ENCODE measurements at places on chromosomes 6 and 20.

DNA sequence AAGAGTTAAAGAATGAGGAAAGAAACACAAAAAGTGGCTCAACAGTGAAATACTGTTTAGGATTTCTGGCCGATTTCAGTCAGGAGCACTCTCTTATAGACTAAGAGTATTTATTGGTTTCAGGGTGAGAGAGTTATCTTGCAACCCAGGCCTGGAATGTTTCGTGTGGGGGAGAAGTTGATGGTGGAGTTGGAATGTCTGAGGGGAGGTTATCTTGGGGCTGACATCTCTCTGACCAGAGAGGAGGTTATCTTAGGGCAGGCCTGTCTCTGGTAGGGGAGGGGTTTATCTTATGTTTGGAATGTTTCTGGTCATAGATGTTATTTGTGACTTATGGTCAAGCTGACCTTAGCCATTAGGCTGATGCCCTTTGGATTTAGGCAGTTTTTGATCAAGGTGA is 80.3 kb downstream of the HTR1B start:
- no peak for DNase-seq

DNA sequence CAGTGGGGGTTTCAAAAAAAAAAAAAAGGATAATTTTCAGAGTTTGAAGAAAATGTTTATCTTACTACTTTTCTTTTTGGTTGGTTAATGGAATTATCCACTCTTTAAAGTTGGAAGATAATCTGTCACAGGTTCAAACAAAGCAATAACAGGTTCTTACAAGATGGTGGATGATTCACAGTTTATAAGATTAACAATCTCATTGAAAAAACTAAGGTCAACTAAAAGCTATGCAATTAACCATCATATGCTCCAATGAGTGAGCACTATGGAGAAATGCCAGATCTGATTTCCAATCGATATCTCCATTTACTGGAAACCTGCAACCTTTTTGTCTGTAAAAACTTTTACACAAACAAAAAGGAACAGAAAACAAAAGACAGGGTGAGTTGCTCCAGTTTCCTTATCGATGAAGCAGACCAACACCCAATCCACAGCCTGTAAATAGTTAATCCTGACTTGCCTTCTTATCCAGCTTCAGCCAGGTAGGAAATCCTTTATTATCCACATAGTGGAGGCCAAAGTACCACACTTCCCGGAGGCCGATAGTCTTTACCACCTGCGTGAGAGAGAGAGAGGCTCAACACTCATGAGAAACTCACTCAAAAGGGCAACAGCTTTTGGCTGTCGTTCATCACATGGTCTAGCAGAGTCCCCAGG is 32.4 kb downstream of the EZR start:
- DNase-seq, result no peak

DNA sequence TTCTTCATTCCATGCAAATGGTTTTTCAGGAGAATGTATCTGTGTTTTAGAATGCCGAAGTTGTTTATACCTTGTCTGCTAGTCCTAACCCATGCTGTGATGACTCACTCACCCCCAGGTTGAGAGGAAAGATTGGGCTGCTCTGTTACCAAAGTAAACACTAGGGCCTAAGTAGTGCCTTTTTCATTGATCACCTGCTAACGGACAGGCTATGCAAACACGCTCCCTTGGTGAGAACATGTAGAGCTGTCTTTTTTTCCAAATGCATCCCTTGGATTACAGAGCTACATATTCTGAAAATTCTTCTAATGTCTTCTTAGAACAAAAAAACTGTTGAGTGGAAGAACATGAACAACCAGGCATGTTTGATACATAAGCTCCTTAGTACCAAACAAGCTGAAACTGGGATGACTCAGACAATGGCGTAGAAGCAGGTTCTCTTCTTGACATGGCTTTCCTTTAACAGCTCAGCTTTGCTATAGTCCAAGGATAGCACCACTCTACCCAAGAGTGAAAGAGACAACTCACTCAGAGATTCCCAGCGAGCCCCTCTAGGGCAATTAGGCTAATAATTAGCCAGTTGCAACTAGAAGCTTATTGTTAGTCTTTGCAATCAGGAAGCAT is 20.5 kb downstream of the PERP start:
- peak; percentile 38 for DNase-seq

DNA sequence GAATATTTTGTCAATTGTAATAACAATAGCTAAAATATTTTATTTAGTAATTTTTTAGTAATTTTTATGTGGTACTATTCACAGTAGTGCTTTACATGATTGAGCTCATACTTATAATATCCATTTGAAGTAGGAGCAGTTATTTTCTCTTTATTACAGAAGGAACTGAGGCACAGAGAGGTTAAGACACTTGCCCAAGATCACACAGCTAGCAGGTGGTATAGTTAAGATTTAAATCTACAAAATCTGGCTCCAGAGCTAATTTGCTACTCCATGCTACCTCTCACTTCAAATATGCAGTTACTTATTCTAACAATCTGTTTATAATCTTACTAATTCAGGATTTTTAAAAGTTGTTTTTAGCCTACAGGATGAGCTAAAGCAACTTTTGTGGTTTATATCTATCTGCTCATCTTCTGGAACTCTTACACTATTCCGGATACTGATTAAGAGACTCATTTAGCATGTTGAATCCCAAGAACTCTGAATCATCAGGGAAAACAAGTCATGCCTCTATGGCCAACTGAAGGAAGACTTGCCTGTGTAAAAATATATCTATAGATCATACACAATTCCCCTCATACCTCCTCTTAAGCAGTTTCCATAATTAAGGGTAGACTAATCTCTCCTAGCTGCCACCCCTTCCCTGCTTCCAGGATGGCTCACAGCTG is 324.2 kb downstream of the UBE3D start:
- DNase-seq, result no peak

DNA sequence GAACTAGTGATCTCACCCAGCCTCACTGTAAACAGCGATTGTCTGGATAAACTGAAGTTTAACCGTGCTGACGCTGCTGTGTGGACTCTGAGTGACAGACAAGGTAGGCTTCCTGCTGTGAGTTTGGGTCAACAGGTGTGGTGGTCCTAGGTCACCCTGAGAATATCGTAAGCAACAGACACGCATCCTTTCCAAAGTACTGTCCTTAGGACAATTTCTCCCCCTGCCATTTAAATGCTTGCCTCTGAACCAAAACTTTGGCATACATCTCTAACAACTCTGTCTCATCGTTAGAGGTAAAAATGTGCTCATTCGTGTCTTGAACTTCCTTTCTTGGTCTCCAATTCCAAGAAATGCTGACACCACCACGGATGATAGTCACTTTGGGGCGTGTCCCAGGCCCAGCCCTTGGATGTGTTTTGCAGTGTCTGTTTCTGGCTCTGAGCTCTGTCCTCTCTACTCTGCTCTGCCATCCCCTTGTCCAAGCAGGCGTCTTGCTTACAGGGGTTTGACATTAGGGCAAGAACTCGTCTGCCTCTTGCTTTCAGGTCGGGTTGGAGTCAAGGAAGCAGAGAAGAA is 95.5 kb downstream of the EYA2 start:
- DNase-seq, result no peak

DNA sequence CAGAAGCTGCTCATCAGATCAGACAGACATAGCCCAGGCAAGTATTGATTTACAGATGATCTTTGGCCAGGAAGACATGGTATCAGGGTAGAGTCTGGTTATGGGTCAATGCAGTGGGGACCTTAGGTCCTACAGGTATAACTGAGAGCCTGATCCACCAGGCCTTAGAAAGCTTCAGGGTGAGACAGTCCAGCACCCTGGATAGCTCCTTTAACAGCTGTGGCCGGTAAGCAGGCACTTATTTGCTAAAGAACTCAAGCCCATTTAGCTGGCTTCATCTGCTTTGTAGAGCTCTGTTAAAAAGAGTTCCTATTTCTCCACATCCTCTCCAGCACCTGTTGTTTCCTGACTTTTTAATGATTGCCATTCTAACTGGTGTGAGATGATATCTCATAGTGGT is 39.6 kb downstream of the ESR1 start:
- DNase-seq, result no peak

DNA sequence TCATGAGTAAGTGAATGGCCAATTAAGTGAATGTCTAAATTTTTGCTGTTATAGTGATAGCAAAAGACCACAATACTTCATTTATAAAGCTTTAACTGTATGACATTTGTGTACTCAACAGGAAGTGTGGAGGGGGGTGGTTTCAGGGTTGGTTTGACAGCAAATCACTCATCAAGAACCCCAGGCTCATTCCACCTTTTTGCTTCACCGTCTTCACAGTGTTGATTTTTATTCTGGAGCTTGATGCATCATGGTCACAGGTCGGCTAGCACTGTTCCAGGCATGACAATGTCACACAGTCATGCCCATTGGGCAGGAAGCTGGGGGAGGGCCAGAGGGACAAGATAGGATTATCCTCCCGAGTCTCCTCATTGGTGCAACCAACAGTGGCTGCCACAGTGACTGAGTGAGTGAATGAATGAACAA is 75.0 kb downstream of the MDGA1 start:
- DNase-seq, result no peak

DNA sequence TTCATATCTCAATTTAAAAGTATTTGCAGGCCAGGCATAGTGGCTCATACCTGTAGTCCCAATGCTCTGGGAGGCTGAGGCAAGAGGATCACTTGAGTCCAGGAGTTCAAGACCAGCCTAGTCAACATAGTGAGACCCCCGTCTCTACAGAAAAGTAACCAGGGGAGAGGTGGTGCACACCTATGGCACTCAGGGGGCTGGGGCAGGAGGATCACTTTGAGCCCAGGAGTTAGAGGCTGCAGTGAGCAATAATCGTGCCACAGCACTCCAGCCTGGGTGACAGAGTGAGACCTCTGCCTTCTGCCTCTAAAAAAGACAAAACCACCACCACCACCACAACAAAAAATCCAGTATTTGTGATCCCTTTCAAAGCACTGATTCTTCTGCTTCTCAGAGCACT is 185.5 kb upstream of the QKI start:
- DNase-seq, result no peak

- no peak for DNase-seq
These were observed 418 bp downstream of the TNXB start for GRCh38 chr6:32108727-32109113.

DNA sequence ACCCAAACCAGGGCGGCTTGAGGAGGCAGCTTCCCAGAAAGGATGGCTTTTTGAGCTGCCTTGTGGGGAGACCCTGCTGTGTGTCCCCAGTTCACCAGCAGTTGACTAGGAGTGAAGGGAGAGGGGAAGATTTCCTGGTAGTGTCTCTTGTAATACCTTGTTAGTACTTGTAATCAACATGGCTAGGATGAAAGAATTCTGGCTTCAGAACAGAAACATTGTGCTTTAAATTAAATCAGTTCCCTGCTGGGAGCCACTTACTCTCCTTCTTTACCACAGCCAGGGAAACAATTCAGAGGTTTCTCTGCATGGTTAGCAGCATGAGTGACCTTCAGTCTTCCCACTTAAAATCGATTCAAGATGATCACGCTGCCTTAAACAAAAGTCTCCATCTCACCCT is 525.4 kb upstream of the ID4 start:
- no peak for DNase-seq

- DNase-seq, result no peak
These were observed 415.8 kb downstream of the PREX1 start for GRCh38 chr20:48411919-48412522.

DNA sequence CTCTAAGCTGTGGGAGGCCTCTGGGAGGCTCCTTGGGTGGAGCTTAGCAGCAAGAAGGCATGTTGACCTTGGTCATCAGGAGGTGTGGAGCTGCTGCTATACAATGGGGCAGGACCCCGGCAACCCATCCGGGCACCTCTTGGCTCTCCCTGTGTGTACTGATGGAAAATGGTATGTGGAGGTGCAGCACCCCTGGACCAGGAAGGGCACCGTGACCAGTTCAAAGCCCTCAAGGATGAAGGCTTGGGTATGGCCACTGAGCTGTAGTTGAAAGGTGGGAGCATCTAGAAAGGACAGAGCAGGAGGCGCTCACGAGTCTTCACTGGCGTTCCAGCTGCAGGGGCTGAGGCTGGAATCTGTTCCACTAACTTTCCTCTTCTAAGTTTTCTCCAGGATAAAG is 6.7 kb upstream of the IRF4 start:
- DNase-seq, result no peak

GRCh38 chr6:116695401-116695800 is 14.4 kb downstream of the KPNA5 start:
- DNase-seq, result no peak

DNA sequence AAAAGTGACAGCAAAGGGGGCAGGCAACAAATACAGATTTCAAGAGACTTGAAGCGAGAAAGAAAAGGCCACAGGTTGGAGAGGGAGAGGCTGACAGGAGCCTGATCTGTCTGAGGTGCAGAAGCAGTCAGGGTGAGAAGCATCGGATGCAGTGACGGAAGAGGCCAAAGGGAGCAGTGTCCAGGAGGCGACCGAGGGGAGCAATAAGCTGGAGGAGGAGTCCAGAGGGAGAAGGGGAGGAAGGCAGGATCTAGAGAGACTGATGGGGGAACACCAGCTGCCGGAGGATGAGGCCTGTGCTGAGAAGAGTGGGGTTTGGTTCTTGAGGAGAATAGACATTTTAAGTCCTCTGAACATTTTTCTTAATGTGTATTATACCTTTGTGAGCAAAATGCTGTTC is 23.8 kb downstream of the FARS2 start:
- DNase-seq, result no peak

GRCh38 chr20:53515749-53516148 is 77.9 kb downstream of the ZNF217 start:
- no peak for DNase-seq

DNA sequence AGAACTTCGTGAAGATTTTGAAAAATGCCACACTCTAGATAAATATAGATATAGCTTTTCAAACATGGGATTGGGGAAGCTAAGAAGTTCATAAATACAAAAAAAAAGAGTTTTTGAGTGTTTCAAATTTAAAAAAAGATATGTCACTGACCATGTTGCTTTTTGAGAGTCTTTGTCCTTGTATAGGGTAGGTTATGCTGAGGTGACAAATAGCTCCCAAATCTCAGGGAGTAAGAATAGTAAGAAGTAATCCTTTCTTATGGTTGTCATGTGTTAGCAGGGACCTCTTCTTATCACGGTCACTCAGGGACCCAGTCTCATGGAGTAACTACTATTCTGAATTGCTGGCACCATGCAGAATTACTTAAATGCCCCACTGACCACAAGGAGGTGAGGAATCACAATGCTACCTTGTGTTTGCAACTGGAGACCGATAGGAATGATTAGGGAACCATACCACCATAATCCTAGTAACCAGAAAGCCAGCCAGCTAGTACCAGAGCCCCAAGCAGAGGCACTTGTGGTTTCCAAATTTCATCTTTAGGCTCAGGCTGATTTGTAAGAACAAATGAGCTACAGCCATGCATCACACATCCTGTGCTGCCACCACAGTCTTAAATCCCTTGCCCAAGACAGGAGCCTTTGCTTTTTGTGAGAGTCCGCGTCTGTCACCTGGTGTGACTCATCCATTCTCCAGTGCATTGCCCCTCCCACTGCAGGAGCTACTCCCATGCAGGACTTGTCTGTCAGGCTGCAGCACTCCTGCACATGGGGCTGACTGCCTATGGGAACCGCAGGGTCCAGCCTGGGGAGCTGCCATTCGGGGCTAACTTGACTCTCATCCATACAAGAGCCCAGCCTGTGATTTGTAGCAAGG is 42.4 kb upstream of the ADGRF4 start:
- no peak for DNase-seq

- no peak for DNase-seq
These were observed 23.9 kb downstream of the RALY start for GRCh38 chr20:34017610-34018009.

- no peak for DNase-seq
These were observed 69.3 kb downstream of the ABHD12 start for GRCh38 chr20:25321262-25321831.

All from NCI-H1092 (cell line).